ENCODE measurements at places on chromosomes 2 and 18.

DNA sequence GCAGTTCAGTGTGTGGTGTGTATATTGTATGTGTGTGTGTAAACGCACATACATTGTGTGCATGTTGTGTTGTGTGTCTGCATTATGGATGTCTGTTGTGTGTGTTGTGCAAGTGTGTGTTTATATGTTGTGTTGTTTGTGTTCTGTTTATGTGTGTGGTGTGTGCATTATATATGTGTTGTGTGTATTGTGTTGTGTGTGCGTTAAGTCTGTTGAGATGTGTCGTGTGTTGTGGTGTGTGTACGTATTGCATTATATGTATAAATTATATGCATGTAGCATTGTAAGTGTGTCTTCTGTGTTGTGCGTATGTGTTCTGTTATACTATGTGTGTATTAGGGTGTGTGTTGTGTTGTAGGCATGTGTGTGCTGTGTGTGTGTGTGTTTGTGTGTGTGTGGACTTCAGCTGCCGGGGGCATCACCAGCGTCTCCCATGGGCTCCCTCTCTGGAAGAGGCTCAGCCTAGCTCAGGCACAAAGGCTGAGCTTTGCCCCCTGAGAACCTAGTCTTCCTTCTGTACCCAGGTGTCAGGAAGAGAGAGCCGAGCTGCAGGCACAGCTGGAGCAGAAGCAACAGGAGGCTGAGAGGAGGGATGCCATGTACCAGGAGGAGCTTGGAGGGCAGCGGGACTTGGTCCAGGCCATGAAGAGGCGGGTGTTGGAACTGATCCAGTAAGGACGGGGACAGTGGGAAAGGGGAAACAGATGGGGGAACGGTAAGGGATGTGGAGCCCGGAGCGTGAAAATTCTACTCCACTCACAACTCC lies 13.7 kb downstream of the RUFY4 start:
- no peak for DNase-seq

GRCh38 chr18:74179623-74180199 lies 31.4 kb downstream of the TIMM21 start:
- DNase-seq = no peak

DNA sequence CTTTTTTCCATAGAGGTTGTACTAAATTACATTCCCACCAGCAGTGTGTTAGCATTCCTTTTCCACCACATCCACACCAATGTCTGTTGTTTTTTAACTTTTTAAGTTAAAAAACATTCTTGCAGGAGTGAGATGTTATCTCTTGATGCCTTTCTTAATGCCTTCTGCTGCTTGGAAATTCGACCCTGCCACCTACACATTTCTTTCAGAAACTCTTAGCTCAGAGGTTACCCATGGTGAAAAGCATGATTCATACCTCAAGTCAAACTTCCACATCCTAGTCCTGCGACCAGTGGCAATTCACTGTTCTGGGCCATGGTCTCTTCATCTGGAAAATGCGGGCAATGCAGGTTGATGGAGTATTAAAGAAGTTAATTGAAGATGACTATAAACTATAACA lies 12.7 kb upstream of the HNMT start:
- no peak for DNase-seq

GRCh38 chr2:140586379-140586778 lies 1544.4 kb downstream of the LRP1B start:
- DNase-seq = no peak

DNA sequence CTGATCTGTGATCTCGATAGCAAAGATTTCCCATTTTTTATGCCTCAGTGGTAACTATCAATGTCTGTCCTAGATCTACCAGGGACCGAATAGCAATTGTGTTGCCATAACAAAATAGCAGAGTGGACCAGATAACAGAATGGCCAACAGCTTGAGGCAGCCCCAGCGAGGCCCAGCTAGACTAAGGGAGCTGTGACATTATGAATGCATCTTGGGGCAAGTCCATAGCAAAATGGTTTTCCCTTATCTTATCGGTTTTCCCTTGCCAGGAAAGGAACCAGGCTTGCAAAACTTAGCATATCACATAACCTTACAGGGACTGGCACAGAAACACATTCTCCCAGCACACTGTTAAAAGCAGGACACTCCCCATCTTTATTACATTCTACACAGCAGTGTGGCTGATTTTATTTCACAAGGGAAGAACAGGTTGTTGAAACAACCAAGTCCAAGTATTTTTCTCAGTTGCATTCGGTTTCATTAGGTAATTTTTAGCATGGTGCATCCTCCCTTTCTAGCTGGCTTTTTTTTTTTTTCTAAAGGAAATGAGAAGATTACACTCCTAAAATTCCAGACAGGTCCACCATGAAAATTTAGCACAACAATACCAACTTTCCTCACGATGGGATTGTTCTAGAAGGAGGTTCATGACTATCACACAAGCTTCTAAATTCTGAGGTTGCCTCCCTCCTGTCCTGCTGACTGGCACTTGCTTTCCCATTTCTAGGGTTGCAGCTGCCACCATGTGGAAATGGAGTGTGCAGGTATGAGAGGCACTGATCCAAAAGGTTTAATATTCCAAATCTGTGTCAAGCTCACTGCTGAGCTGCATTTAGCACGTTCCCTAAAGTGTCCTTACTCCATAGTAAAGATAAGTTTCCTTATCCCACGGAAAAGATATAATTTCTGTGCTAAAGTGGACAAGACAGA lies 97.0 kb upstream of the SLC35G4 start:
- no peak for DNase-seq

- no peak for DNase-seq
These were observed 165.8 kb upstream of the EPB41L3 start for GRCh38 chr18:5709476-5710095.

DNA sequence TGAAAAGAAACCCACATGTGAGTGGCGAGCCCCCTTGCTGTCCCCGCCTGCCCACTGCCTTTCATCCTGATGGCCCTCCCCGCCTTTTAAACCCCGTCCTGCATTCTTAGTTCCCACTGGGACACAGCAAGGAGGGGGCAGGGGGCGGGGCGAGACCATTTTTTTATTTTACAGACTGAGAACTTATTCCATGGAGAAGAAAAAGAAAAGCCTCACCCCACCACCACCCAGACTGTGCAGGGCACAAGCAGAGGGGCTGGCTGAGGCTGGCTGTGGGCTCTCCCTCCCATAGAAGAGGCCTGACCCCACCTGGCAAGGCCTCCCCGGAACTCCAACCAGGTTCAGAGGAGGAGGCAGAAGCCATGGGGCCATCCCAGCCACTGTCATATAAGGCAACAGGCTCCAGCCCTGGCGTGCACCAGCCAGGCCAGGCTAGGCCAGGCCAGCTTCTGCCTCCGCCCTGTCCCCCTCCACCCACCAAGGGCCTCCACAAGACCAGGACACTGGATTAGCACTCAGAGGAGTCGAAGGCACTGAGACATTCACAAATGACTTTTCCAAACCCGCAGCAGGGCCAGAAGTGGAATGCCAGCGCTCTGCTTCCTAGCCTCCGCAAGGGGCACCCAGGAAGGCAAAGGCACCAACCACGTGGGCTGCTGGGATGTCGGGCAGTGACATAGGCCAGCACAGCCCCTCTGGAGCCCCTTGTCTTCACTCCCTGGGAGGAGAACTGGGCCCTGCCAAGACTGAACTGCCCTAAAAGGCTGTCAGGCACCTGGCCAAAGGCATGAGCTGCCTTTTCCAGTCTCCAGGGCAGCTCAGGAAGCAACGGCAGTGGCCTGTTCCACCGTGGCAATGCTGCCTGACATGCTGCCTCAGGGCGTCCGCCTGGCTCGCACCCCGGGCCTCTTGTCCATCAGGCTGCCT lies 37.5 kb upstream of the SEMA4C start:
- DNase-seq = no peak

DNA sequence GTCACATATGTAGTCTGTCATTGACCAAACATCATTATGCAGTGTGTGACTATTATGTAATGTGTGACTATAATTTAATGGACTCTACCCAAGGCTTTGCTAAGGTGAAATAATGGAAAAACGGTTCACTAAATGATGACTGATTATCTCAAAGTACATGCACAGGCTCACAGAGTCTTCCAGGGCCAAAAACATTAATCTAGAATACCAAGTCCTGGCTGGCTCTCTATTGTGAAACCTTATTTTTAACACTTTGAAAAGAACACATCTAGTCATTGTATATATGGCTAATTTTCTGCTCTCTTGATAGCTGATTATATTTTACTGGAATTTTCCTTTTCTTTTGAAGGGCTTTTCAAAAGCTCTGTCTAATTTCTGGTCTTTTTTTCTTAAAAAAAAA lies 102.9 kb upstream of the THUMPD2 start:
- no peak for DNase-seq
